Hematopoietic multipotent progenitor cell treated with erythropoietin and hydrocortisone succinate and interleukin-3 and kit ligand, for 17 days (in vitro differentiated cells): ENCODE measurements at places on chromosomes 3 and 15.

DNA sequence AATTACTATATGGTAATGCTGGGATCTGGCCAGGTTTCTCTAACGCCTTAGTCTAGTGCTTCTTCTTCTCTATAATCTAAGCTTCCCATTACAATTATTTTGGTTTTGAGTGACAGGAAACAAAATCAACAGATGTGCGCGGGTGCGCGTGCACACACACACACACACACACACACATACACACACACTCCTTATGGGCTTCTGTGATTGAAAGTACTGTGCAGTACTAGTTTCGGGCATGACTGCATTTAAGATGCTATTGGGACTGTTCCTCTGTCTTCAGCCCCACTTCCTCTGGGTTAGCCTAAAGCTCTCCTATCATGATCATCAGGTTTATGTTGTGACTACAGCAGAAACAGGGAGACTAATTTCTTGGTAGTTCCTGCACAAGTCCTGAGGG lies 32.2 kb downstream of the EPHB1 start:
- DNase-seq, result no peak

- no peak for DNase-seq
Observed at GRCh38 chr15:70049701-70050301, 47.9 kb downstream of the TLE3 start.

DNA sequence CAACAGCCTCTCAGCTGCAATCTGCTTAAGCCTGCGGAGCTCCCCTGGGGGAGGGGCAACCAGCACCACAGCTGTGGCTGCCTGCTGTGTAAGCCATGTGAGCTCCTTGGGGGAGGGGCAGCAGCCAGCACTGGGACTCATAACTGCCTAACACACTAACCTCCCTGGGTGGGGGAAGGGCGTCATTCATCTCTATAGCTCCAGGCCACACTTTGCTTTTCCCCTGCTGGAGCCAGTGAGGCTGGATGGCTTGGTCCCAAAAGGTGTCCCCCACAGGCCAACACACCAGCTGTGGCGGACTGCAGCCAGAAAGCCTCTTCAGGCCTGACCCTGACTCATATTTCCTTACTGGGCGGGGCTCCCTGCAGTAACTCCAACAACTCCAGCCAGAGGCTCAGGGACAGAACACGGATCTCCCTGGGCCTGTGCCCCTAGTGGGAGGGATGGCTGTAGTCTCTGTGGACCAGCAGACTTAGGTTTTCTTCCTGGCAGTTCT lies 129.8 kb downstream of the PPM1L start:
- no peak for DNase-seq

GRCh38 chr3:101643861-101644613 lies 32.9 kb downstream of the ZBTB11 start:
- DNase-seq, result no peak

GRCh38 chr15:91989821-91990220 lies 136.3 kb downstream of the SLCO3A1 start:
- no peak for DNase-seq

DNA sequence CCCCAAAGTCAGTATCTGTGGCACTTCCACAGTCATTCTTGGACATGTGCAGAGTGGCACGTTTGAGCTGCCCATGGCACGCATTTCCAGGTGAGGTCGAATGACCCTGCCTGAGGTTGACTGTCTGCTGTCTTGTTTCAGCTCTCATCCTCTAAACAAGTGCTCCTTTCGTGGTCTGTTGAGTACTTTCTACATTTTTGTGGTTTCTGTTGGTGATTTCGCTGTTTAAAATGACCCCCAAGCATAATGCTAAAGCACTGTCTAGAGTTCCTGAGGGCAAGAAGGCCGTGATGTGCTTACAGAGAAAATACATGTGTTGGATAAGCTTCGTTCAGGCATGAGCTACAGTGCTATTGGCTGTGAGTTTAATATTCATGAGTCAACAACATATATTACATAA lies 40.0 kb upstream of the SAMMSON start:
- no peak for DNase-seq

DNA sequence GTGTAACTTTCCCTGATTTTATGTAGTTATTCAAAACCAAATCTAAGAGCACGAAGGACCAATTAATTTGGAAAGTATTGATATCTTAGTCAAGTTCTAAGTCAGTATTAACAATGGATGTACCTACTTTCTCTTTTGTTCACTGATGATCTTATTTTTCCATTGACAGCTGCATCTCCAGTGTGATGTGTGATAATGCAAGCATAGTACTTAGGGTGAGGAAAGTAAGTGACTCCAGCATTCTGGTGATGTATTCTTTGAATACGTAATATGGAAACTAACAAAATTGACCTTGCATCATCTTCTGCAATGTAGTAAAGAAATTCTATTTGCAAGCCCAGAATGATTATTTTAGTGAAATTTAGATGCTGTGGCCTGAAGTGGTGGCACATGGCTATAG lies 22.4 kb downstream of the FBXW12 start:
- DNase-seq, result no peak
